ENCODE measurements at places on chromosomes 12 and 14.

- no peak for DNase-seq
These were observed 148.2 kb downstream of the SLC15A4 start for GRCh38 chr12:128675576-128675975.

GRCh38 chr12:11412731-11413130 lies 17.4 kb upstream of the PRB2 start:
- no peak for DNase-seq

GRCh38 chr12:105102673-105103072 lies 4.9 kb upstream of the WASHC4 start:
- DNase-seq: no peak

DNA sequence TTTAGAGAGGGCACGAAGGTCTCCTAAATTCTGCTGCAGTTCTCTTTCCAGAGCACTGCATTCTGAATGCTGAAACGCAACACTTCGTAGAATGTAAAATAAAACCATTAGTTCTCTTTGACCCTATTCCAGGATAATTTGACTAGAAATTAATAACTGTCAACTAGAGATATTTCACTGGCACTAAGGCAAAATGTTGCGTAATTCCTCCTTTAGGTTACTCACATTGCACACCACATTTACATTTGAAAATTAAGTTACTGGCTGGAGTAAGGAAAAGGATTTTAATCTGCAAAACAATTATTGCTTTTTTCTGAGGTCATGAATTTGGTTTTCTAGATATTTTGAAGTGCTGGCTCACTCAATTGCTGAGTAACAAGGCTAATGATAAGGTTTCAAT lies 58.0 kb upstream of the TRHDE start:
- no peak for DNase-seq

- no peak for DNase-seq
These were observed 26.7 kb downstream of the NTN4 start for GRCh38 chr12:95763809-95764253.

DNA sequence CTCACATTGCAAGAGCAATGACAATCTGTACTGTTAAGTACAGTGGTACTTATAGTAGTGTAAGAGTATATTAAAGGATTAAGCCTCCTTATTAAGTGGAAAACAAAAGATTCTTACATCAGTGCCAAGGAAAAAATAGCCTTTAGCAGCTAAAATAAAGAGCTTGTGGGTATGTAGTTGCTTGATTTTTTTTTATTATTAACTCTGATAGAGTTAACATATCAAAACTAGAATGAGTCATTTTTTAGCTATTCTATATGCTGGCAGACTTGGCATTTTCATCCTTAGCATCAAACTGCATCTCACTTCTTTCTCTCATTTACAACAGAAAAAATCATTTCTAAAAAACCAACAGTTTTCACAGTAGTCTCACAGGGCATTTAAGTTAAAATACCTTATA lies 86.5 kb downstream of the ATP2B1 start:
- DNase-seq: no peak

DNA sequence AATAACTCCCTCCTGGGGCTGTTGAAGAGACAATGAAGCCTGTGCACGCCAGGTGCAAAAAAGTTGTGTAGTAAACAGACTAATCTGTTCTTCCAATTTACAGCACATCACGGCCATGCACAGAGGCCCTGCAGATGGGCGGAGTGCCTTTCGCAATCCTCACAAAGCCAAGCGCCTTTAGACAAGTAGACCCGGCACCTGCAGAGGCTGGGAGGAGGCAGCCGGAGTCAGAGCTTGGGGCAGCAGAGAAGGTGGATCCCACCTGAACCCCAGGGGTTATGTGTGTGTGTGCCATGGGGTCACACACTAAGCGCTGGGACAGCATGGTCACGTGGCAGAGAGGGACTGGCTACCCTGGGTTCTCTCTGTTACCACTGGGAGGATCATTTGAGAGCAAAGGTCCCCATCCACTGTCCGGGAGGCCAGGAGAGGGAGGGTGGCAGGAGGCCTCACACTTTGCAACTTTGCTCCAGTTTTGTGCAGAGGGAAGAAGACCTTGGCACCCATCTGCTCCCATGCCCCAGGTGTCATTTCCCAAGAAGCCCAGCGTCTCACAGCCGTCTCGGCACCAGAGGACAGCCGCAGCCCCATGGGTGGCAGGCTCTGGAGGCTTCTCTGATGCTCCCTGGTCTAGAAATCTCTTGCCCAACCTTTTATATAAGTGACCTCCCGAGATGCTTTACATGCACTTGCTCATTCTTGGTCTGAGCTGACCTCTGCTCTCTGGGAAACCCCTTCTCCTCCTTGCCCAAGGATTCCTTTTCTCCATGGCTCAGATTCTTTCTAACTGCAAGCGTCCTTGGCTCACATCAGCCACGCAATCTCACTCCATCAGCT lies 80.0 kb upstream of the DICER1 start:
- no peak for DNase-seq

DNA sequence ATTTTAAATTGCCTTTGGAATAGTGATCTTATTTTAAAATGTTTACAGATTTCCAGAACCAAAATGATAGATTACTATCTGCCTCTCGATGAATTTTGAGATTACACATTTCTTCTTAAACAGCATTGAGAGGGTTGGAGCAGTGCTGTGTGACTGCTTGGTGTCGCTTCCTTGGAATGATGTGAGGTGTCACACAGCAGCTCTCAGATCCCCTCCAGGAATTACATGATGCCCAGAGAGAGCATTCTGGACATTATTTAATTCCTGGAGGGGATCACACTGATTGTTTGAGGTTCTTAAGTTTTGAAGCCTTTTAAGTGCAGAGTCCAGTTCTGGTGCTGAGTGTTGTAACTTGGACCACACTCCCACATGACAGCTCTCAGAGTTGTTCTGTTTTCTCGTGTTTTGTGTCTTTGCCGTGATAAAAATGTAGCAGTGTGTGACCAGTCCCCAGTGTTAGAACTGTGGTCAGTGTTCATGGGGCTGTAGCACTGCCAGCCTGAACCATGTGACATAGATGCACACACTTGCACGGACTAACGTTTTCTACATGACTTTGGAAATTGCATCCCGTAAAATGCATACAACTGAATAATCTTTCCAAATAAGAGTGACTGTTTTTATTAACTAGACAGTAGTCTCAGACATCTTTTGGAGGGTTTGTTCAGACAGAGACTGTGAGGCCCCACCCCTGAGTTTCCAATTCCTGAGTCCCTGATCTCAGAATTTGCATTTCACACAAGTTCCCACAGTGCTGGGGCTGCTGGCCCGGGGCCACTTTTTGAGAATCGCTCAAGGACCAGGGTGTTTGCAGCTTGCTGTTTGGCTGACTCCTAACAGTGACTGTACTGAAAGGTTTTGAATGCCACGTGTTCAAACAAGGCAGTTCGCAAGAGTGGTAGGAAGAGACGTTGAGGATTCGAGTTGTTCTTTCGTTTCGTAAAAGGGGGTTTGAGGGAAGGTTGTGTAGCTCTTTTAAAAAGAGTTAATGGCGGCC lies 26.0 kb downstream of the XRCC3 start:
- DNase-seq: no peak

- no peak for DNase-seq
These were observed 28.4 kb upstream of the BDKRB2 start for GRCh38 chr14:96176275-96176674.

- DNase-seq: no peak
These were observed 10.1 kb downstream of the MLF2 start for GRCh38 chr12:6742834-6743233.

GRCh38 chr12:121036810-121037326 lies 2.2 kb downstream of the OASL start:
- peak; percentile 40 for DNase-seq

DNA sequence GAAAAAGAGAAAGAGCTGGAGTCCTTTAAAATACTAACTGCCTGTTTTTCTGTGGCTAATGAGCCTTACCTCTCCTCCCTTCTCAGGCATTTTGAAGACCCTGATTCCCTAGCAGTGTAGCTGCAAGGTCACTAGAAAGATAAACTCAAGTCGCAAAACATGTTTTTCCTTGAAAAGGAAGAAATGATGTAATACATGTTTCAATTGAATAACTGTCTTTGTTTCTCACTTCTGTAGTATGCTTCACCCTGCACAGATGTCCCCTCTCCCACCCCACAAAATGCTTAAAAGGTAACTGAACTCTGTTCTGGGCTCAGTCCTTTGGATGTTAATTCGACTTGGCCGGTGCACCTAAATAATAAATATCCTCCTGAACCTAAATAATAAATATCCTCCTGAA lies 1350.3 kb downstream of the TMEM121 start:
- no peak for DNase-seq

- DNase-seq: no peak
These were observed 12.9 kb downstream of the DGLUCY start for GRCh38 chr14:91126761-91127160.

DNA sequence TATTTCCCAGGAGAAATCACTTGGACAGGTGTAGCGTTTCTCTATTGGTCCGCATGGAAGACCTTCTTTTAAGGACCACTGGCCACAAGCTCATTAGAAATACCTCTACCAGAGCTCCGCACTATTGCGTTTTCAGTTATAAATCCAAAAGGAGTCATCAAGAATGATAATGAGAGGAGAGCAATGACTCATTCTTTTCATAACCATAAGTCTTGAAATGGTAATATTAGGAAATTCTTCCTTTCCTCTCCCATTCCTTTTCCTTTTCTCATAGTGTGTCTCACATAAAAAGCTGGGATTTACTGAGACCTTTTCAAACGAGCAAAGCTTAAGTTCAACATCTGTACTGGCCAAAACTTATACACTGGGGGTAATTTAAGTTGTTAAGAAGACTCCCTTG lies 215.7 kb downstream of the CPNE8 start:
- DNase-seq: no peak

DNA sequence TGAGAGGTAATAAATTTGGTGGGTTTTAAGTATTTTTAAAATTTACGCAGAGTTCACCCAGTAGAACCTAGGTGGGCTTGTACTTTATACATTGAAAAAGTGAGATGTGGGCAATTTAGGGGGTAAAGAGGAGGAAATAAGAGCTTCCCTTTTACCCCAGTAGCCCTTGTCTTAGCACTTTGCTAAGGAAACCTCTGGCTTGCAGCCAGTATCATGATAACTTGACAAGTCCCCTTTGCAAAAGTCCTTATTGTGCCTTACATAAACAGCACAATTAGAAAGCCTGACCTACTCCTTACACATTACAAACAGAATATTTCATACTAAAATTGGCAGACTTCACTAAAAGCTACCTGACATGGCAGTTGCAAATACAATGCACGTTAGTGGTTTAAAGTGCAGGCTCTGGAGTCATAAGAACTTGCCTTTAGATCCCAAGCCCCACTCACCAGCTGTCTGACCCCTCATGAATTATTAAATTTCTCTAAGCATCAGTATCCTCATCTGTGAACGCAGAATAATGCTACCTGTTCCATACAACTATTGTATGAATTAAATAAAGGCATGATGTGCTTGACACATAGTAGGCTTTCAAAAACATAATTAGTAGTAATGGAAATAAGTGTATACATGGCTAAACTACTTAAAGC lies 53.2 kb upstream of the NELL2 start:
- DNase-seq: no peak

- no peak for DNase-seq
These were observed 44.5 kb upstream of the AMN1 start for GRCh38 chr12:31773223-31773750.

GRCh38 chr12:92030618-92031017 lies 115.0 kb downstream of the BTG1 start:
- DNase-seq: peak; percentile 55

GRCh38 chr12:29521951-29522350 lies 24.5 kb upstream of the OVCH1 start:
- no peak for DNase-seq

GRCh38 chr12:58554522-58555157 lies 365.7 kb downstream of the LRIG3 start:
- DNase-seq: no peak

DNA sequence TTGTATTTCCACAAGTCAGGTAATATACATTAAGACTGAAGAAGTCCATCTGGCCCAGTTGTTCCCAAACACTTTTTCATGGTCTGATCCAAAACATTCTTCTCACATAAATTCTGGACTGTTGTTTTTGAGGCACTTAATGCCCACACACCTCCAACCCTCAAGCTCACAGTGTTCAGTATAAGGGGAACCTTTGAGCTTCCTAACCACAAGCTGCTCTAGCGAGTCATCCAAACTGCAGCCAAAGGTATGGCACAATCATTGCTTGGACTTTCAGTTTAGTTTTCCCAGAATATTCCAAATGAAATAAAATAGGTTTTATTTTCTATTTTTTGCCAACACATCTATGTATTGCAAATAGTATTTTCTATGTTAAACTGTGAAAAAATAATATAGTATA lies 103.0 kb downstream of the PUS7L start:
- DNase-seq: no peak

- no peak for DNase-seq
These were observed 543.2 kb downstream of the BCL11B start for GRCh38 chr14:98728836-98729235.

DNA sequence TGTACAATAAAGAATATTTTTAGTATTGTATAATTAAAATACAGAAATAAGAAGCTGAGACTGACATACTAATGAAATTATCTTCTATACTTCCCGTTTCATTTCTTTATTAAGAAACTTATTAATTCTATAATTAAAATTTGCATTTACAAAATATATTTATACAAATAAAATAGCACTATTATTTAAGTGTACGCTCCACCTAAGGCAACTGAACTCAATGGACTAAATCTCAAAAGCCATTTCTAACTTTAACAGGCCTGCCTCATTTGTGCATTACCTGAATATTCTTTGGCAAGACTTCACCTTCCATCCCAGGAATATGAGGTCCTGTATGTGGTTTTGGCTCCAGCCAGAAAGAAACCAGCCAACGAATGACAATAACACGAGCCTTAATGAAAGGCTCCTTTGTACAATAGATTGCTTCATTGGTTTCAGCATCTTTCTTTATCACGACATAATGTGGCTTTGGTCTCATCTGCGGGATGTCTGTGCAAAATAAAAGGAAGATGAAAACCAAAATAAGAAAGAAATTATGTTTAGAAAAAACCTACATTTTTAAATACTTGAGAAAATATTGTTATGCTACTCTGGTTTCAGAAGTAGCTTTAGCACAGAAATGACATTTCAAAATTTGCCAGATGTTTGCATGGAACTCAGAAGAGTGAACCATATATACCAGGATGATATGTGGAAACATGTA lies 58.7 kb downstream of the RALGAPA1 start:
- DNase-seq: no peak

GRCh38 chr14:103949131-103949790 lies 6.9 kb upstream of the RD3L start:
- no peak for DNase-seq

DNA sequence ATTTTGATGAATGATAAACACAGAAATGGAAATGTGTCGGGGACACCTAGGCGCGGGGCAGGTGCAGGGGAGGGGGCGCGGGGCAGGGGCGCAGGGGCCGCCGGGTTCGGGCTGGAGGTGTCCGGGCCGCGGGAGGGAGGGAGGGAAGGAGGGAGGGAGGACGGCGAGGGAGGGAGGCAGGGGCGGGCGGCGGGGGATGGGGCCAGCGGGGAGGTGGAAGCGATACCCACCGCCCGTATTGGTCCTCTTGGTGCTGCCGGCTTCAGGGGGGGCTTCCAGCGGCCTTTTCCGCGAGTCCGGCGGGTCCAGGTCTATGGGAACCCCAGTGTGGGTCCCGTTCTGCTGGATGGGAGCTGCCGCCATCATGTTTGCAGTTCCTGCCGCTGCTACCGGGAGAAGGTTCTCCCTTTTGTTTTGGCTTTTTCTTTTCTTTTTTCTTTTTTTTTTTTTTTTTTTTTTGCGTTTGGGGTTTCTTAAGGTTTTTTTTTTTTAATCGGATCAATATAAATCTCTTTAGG lies 703 bp downstream of the NOVA1 start:
- DNase-seq: no peak

GRCh38 chr14:93132472-93133065 lies 16.8 kb upstream of the ITPK1 start:
- DNase-seq: peak; percentile 14
